IMR-90 (cell line): ENCODE measurements at places on chromosomes 16 and 17. TPM values are rescaled to one million over a fixed set of nuclear protein-coding genes. Genes with fewer than 3 reads are reported as not detected.

- no peak for DNase-seq
Observed at GRCh38 chr17:43334738-43335402, 63.9 kb upstream of the ARL4D start.

DNA sequence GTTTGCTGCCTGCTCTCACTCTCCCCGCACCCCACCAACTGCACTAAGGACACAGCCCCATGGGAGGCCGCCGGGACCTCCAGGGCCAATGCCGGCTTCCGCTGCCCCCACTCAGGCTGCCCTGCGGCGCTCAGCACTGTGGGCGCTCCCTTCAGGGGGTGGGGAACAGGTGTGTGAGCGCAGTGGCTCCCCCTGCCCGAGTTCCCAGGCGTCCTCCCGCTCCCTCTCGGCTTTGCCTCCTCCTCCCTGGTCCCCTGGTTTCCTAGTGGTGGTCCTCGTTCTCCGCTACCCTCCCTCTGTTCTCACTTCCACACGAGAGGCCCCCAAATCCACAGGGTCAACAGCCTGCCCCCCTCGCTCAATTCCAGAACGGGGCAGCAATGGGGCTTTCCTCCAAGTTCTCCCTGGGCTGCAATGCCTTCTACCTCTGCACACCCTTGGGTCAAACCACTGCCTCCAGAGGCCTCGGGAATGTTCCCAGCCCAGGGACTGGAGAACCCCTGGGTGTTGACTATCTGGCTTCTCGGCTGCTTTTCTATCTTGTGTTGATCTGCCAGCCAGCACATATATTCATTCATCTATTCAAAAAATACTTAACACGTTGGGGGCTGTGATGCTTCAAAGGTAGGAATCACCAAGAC lies 9.9 kb downstream of the FOXJ1 start:
- DNase-seq, result no peak

- DNase-seq, result no peak
Observed at GRCh38 chr16:52095471-52095870, 451.5 kb downstream of the TOX3 start.

DNA sequence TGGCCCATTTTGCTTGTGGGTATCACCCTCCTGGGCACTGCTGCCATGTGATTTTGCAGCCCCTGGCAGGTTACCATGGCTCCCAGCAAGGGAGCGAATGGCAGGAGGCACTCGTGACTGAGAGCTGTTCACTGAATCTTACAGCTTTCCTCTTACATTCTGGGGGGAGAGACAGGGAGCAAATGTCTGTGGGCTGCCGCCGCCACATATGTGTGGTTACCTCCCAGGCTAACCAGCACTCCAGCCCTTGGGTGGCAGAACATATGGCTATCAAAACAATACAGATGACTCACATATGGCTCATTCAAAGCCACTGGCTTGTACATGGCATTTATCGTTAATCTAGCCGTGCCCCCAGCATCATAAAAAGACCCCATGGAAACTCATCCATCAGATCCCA lies 19.8 kb downstream of the GTF3C1 start:
- DNase-seq, result peak; percentile 82

GRCh38 chr17:1931844-1932579 lies 93.1 kb downstream of the RTN4RL1 start:
- DNase-seq, result peak; percentile 7

GRCh38 chr17:798246-798645 lies 16.1 kb downstream of the MRM3 start:
- DNase-seq, result no peak

KRT23 gene
- polyA plus RNA-seq, result 0.32 and 0.39 TPM in 2 replicates

- DNase-seq, result no peak
Observed at GRCh38 chr16:78994135-78994745, 606.3 kb downstream of the MAF start.

GRCh38 chr17:67569873-67570272 lies 147.9 kb upstream of the NOL11 start:
- DNase-seq, result no peak

DNA sequence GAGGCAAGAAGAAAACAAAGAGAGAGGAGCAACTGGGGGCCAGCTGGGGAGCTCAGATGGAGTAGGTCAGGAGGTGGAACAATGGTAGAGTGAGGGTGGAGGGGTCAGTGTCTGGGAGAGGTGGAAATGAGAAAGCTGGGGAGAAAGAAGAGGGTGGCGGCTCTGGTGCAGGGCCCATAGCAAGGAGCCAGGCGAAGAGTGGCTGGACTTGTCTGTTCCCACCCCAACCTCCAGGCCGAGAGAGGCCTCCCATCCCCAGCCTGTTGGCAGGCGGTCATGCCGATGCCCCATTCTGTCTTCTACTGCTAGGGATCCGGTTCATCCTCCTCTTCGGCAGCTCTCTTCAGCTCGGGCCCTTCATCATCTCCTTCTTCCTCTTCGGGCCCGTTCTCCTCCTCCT lies 31.3 kb downstream of the AP1G1 start:
- no peak for DNase-seq

CXCL16 gene
- polyA plus RNA-seq, result 1.2 and 1.6 TPM in 2 replicates

CASKIN1 gene
- polyA plus RNA-seq, result 0.05 and 0.06 TPM in 2 replicates

GAS2L2 gene
- polyA plus RNA-seq, result 0.02 and 0.03 TPM in 2 replicates

- no peak for DNase-seq
Observed at GRCh38 chr17:65920996-65921395, 270.9 kb downstream of the CEP112 start.

CFAP52 gene
- 0.22 TPM in 1 of 2 replicates, not detected in the other for polyA plus RNA-seq

DNA sequence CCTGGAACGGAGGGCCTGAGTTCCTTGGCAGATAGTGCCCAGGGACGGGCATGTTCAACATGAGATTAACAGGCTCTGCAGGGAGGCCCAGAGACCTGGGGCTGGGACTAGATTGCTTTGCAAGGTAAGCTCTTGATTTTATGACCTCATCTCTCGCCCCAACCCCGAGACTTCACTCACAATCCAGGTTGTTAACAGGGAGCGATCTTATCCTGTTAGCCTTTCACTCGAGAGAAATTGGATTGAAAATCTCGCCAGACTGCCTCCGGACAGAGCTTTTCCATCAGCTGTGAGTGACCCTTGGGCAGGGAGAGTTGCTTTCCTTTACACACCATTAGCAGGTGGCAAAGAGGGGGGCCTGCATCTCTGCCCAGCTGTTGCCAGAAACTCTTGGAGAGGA lies 521.7 kb upstream of the EEF2KMT start:
- DNase-seq, result no peak

DNA sequence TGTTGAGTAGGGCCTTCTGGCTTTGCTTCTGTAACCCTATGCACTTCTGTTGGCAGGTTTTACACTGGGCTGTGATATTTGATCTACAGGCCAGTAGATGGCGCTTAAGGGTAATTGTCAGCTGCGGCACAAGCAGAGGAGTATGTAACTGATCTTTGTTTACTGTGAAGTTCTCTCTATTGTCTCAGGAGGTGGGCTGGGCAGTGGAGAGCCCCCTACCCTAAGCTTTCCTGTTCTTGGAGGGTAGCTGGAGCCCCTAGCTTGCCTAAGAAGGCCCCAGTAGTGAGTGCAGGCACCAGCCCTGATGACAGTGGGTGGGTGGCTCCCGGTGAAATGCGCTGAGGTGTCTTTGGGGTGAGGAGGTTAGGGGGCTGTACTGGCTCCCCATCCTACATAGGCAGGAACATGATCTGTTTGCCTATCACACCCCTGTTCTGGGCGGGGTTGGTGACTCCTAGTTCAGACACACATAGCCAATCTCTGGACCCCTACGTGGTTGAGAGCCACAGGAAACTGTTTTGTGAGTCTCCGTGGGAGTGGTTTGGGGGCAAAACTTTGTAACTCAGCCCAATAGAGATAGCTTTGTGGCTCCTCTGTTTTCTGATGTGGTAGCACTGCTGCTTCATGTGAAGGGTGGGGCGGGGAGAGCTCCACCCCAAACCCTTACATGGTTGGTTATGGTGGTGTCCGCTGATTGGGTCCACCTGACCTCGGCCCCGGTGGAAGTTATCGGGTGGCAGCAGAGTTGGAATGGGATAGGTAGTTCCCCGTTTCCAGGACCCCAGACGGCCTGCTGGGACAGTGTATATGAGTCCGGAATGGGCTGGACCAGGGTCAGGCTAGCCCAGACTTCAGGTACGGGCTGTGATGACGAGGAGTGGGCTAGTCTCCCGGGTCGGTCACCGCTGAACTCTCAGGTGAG lies 60.4 kb downstream of the SLFN11 start:
- DNase-seq, result peak; percentile 73

GRCh38 chr17:64109400-64109799 lies 20.5 kb downstream of the ERN1 start:
- DNase-seq, result no peak

SLC39A11 gene
- 8.6 and 8.8 TPM in 2 replicates for polyA plus RNA-seq

- DNase-seq, result peak; percentile 100
Observed at GRCh38 chr17:81394921-81395599, at the start of gene BAHCC1. Gene BAHCC1 (plus strand): TSS chr17:81395457. CDS start chr17:81399740, 4,283 bp downstream.

TAC4 gene
- not detected in 2 replicates for polyA plus RNA-seq
